ENCODE measurements at places on chromosomes 16 and 17.

GRCh38 chr17:16939606-16940115, 32.3 kb downstream of the TNFRSF13B start:
- no peak for DNase-seq

GRCh38 chr17:11908711-11909146, 88.5 kb downstream of the ZNF18 start:
- no peak for DNase-seq

- no peak for DNase-seq
These were observed 283.0 kb upstream of the MAF start for GRCh38 chr16:79883494-79883893.

DNA sequence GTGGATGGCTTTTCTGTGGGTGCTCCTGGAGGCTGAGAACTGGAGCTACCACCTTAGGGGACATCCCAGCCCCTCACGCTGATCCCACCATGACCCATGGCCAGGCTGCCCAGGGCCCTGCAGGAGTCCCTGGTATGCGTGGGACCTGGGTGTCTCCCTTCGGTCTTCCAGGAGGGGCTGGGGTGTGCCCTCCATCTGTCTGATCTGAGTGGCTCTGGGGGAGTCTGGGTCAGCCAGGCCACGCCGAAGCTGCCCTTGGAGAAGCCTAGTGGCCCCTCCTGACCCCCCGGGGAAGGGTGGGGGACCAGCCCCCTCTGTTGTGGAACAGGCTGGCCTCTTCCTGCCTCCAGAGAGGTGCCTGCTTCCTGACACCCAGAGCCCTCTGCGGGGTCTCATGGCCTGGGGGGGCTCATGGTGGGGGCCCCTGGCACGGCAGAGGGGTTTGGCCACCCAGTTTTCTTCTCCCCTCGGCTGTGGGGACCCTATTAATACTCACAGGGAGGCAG, 10.7 kb downstream of the BAIAP2 start:
- no peak for DNase-seq

DNA sequence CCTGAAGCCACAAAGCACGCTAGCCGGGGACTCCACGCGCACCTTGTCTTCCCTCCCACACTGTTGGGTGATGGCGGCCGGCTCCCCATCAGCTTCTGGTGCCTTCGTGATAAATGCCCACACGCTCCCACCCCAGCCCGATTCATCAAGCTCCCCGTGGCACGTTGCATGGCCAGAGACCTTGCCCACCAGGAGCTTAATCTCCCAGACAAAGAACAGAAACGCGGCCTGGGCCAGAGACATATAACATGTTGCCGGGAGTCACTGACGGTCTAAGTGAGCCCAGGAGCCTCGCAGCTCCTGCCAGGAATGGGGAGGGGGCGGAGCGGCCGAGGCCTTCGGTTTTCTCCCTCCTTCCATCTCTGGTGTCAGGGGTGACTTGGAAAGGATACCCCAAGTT, 93.1 kb downstream of the SDK2 start:
- DNase-seq = no peak

GRCh38 chr16:49023050-49023449, 258.6 kb downstream of the CBLN1 start:
- no peak for DNase-seq

- no peak for DNase-seq
These were observed 70.3 kb downstream of the RAI1 start for GRCh38 chr17:17751489-17752088.

DNA sequence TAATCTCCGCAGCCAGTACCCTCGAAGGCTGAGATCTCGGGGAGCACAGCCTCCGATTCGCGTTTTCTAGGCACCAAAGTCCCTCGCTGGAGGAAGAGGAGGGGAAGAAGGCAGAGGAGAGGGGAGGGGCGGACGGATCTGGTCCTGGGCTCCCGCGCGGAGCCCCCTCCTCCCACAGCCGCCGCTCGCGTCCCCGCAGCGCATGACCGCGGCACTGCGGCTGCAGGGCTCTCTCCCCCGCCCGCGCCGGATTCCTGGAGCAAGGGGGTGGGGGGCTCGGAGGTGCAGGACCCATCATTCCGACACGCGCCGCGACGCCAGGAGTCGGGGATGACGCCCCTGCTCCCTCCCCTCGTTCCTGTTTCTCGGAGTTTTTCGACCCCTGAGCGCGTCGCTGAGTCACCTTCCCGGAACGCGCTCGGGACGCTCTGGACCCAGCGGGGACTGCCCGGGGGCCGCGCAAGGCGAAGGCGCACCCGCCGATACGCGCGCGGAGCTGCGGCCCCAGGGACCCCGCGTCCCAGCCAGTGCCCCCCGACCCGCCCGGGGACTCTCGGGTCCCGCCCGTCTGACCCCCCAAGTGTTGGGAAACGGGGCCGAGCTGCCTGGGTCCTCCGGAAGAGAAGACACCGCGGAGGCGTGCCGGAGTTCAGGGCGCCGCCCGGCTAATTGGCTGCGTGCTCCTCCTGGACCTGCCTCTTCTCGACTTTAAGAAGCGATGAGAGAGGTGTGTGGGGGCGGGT, 1.4 kb upstream of the SPHK1 start:
- DNase-seq = no peak

DNA sequence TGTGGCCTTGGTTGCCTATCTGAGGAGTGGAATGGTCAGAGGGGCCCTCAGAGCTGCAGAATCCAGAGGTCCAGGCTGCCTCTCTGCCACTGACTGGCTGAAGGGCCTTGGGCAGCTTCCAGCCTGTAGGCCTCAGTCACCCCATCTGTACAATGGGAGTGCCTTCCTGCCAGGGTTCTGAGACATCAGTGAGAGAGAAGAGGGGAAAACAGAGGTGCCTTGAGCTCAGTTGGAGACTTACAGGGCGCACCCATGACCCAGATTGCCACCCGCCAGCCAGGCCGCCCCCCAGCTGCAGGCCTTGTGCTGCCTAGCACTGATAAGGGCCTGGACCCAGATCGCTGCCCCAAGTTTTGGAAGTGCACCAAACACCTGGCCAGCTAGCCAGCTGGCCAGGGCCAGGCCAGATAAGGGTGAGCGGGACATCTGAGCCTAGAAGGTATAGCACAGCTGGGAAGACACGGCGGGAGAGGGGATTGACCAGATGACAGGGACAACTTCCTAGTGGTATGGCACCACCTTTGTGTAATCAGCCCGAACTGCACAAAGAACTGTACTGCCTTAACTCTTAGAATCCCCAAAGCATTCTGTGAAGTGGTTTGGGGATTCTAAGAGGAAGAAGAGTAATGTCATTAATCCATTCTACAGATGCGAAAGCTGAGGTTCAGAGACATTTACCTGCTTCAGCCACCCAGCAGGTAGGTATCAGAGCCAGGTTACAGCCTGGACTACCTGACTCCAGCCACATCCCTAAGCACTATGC, 1.4 kb downstream of the SLC4A1 start:
- no peak for DNase-seq

GRCh38 chr17:78831688-78832540, 8.7 kb downstream of the USP36 start:
- DNase-seq = no peak

- DNase-seq = no peak
These were observed 19.3 kb downstream of the CACNG3 start for GRCh38 chr16:24275413-24275812.

GRCh38 chr17:63609816-63610573, 9.3 kb downstream of the TACO1 start:
- no peak for DNase-seq

- no peak for DNase-seq
These were observed 18.8 kb downstream of the MYH10 start for GRCh38 chr17:8611619-8612298.

- DNase-seq = no peak
These were observed 39.8 kb downstream of the MAP1LC3B start for GRCh38 chr16:87431926-87432325.

GRCh38 chr17:565521-565920, 149.1 kb downstream of the VPS53 start:
- DNase-seq = no peak

DNA sequence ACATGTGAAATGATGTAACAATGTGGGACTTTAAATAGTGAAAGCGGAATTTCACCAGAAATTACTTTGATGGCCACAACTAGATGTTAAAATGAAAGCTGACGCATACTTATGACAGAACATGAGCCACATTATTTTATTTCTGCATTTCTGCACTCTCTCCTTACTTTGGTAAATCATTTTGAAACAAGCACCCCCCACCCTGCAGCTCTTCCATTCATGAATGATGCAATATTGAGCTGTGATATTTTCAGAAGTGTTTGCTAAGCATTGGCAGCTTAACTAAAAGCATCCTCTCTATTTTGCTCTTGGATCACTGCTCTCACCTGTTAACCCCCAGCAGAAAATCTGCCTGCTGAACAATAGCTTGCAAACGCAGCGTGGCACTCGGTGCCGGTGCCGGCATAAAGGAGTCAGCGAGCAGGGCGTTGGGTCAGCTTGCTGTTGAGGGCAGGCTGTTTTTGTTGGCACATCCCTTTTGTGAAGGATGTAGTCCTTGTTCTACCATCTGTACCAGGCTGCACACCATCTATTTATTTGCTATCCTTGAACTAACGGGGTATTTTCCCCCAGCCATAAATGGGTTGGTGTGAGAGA, 30.8 kb upstream of the CBLN1 start:
- DNase-seq = no peak

GRCh38 chr16:19486750-19487325, 35.1 kb downstream of the GDE1 start:
- no peak for DNase-seq

DNA sequence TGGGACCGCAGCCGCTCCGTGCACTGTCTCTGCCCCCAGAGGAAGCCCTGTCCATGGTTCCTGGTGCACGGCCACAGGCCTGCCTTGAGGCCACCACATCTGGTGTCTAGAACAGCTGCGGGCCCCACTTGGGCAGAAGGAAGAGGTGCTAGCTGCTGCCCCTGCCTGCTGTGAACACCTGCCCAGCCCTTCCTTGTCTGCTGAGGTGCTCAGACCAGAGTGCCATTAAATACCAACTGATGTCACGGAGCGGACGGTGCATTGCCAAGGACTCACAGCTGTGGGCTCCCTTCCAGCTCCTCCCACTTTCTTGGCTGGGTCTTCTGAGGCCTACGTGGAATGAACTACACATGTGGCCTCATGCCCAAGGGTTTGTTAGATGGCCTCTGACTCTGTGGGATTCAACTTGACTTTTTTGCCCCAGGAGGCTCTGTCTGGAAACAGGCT, 146.1 kb downstream of the RAB11FIP4 start:
- peak; percentile 22 for DNase-seq

DNA sequence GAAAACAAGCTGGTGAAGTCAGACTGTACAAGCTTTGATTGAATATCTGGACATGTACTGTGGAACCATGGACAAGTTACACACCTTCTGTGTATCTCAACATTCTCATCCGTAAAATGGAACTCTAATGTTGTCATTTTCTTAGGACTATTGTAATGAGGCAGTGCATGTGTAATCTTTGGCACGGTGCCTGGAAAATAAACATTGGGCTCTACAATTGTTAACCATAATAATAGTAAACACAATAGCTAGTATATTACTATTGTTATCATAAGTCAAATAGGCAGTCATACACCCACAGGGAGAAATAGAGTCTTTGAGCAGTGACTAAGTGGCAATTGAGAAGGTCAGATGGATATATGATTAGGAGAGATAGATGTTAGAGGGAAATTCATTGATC, 39.8 kb upstream of the ANKFN1 start:
- DNase-seq = no peak

GRCh38 chr17:61547113-61547512, 43.9 kb downstream of the NACA2 start:
- DNase-seq = no peak

DNA sequence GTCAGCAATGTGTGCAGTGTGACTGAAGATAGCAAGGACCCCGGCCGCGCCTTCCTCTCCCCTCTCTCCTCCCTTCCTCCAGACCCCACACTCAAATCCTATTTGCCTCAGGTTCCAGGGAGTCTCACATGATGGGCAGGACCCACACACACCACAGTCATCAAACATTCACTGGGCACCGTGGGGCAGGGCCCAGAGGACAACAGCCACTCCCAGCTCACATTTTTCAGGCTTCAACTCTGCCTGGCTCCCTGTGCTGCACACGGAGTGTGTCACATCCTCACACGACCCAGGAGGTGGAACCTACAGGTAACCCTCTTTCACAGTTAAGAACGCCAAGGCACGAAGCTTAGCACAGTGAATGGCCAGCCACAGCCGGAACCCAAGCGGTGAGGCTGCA, 30.5 kb downstream of the PEMT start:
- no peak for DNase-seq

DNA sequence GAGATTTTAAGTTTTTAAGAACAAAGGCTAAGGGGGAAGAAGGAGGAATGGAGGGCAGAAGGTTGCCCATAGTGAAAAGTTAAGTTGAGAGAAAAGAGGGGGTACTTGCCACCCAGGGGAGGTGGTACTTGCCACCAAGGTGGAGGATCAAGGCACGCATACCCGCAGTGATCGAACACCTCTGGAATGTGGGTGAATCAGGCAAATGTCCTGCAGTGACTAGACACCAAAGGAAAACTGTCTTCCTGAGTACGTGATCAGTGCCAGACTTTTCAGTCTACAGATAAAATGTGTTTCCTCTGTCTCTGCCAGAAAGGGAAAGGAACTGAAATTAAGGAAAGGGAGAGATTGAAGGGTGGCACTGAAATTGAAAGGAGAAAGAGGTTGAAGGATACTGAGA, 2285.3 kb downstream of the TP53TG3F start:
- DNase-seq = no peak

DNA sequence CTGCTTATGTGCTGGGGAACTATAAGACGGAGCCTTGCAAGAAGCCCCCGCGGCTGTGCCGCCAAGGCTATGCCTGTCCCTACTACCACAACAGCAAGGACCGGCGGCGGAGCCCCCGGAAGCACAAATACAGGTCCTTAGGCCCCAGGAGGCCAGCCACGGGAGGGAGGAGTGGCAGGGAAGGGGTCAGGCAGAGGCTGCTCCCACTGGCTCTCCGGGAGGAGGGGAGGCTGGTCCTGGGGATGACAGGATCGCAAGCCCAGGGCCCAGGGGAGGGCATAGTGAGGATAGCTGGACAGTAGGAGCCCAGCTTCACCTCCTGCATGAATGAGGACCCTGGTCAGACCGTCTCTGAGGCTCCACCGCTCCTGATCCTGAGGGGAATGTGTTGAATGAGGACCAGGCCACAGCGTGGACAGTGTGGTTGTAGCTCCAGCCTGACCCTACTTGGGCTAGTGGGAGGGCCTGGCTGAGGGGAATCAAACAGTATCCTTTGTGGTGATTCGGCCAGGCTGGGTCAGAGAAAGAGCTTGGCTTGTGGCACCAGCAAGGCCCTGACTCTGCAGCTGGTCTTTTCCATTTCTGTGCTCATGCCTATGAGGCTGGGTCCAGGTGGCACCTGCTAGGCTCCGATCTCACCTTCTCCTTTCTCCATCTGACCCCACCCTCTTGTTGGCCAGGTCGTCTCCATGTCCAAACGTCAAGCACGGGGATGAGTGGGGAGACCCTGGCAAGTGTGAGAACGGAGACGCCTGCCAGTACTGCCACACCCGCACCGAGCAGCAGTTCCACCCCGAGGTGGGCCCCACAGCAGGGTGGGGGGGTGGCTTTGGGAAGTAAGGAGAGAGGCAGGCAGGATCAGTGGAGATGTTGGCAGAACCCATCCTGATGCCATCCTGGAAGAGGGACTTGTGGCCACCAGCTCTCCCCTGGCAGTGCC, 28.7 kb downstream of the UNK start:
- DNase-seq = no peak

DNA sequence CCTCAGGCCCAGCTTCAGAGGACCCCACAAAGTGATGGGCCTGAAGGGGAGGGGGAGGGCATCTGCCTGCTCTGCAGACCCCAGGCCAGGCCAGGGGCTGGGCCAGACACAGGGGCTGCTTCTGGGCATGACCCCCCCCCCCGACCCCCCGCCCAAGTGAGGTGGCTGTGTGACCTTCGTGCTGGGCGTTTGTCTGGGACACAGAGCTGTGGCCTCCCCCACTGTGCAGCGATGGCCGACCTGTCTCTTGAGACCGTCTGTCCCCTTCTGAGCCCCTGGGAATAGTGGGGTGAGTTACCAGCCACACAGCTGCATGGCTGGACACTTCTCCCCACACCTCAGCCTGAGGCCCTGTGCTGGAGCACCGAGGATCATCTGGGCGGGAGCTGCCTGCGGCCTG, 34.8 kb upstream of the GNG13 start:
- no peak for DNase-seq
